Effector memory CD4-positive, alpha-beta T cell (primary cell): ENCODE measurements at places on chromosomes 7 and 10.

- no peak for DNase-seq
These were observed 20.8 kb downstream of the HYCC1 start for GRCh38 chr7:22992874-22993840.

DNA sequence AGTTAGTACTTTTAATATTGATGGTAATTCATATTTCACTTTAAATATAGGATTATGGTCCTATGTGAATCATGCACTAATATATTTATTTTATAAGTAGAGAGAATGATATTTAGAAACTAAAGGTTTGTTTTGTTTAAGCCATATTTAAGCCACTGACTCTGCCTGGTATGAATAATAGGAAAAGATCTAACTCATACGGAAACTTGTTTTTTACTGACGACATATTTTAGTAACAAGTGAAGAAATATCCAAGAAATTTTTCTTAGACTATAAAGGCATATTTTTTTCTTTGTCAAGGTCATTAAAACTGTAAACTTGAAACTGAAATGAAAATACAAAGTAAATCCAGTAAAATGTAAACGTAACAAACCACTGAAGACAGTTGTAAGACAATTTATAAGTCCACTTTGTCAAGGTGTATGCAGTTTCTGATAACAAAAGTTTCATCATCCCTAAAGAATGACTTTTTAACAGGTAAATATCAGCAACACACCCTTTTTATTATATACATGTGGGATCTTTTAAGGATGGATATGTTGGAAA is 147.1 kb downstream of the PHF14 start:
- no peak for DNase-seq

GRCh38 chr10:118163217-118163616 is 116.5 kb upstream of the RAB11FIP2 start:
- no peak for DNase-seq

GRCh38 chr10:49037187-49037586 is 78.1 kb downstream of the VSTM4 start:
- no peak for DNase-seq

DNA sequence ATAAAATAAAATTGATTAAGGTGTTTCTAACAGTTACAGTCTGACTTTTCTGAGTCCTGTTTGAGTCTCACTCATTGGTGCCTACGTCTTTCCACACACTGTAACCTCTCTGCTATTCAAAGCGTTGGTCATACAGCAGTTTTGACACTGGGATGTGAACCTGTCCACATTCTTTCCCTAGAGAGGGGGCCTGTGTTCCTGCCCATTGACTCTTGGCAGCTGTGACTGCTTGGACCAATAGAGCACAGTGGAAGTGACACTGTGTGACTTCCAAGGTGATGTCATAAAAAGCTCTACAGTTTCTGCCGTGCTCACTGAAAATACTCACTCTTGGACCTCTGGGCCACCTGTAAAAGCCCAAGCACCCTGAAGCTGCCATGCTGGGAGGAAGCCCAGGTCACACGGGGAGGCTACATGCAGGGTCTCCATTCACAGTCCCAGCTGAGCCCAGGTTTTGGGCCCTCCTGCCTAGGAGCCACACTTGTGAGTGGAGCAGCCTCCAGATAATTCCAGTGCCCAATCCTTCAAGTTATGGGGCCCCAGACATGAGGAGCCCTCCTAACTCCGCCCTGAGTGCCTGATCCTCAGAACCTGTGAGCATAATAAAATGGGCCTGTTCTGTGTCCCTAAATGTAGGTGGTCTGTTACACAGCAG is 704 bp upstream of the ANTXRL start:
- no peak for DNase-seq

- DNase-seq: no peak
These were observed 148.0 kb downstream of the LRRN3 start for GRCh38 chr7:111238886-111239285.

- DNase-seq: no peak
These were observed 288.9 kb upstream of the SEMA3C start for GRCh38 chr7:81207801-81208200.

GRCh38 chr7:135775230-135775629 is 26.6 kb upstream of the FAM180A start:
- no peak for DNase-seq

DNA sequence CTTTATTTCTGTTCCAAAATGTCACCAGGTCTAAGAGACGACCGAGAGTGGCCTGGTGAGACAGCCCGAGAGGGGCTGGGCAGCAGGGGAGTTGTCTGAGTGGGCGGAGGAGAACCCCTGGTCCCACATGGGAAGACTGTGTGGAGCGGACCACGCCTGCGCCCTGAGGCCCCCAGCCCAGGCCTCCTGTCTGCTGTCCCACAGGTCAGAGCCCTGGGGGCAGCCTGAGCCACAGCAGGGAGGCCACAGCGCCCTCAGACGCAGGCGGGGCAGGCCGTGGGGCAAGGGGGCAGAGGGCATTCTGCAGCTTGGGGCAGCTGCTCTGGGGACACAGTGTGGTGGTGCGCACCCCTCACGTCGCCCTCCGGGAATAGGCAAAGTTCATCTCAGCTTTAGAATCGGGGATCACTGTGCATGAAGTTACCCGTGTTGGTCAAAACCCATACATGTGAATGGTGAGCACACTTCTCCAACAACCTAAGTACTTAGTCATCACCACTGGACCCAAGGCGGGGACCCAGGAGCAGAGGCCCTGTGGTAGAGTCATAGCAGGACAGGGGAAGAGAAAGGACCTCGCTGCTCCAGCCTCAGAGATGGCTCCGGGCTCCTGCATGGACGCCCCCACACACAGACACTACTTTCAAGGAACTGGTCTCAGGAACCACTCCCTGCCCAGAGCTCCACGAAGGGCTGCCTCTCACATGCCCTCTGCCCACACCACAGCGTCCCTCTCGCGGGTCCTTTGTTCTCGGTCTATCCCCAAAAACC is 214.7 kb downstream of the ELFN1 start:
- no peak for DNase-seq

- no peak for DNase-seq
These were observed 26.8 kb downstream of the VSIR start for GRCh38 chr10:71746344-71747037.

- no peak for DNase-seq
These were observed 279.5 kb upstream of the AKR1E2 start for GRCh38 chr10:4546500-4546899.

DNA sequence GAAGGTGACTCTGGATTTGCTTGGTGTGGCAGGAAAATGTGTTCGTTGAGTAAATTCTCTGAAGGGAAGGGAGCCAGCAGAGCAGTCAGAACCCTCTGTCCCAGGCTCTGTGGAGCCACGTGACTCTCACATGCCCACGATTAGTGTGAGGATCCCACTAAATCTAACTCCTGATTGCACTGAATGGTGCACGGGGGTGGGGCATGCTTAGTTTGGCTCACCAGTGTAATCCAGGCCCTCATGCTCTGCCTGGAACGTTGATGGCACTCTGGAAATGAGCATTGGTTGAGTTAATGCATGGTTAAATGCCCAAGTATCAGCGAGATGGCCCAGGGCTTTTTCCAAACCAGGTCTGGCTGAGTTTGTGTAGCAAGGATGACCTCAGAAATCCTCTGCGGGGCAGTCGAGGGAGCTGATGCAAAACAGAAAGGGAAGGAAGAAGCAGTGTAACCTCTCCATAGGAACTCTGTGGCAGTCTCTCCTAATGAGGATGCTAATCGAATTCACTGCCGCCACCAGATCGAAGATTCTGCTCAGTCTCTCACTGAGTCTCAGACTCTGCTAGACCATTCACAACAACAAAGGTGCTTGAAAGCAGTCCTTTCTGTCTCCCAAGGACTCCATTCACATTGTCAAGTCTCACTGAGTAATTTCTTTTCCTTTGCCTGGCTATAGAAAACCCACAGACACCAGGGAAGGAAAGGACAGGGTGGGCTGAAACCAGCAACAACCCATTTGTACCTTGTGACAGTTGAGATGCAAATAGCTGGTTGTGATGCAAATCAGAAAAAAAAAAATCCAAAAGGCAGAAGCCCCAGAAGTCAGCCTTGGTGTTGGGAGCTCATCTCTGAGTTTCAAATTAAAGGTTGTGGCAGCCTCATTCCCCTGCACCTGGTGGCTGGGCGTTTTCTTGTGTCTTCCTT is 98.1 kb downstream of the C10orf105 start:
- DNase-seq: no peak

DNA sequence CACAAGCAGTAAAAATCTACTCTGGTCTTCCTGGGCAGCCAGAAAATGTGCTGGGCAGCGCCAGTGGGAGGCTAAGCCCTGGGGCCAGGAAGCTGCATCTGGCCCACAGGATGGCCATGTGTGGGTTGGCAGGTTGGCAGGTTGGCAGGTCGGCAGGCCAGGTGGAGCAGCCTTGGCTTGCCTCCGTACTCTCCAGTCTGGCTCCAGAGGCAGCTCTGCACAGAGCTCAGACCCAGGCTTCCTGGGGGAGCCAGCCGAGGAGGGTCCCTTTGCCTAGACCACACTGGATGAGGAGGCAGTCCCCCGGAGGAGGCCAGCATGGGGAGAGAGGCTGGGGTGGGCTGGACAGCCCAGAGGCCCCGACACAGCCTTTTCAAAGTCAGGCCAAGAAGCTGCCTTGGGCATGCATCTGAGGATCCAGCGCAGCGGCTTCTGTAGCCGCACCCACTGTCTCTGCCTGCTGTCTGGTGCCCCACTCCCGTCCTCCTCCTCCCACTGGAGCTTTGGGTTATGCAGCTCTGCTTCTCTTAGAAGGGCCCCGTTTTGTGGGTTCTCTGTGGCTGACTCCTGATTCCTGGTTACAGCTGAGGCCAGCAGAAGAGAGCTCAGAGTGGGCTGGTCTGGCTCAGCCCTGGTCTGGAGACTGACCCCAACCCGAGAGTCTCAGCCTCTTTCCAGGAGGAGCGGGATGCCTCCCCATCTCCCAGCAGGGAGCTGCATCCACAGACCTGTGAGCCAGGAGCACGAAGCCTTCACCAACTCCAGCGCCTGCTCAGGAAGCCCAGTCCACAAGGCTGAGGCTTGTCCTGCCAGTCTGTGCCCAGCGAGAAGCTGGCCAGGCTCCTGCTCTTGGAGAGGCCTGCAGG is 44.6 kb downstream of the CFAP46 start:
- no peak for DNase-seq

GRCh38 chr7:27000496-27000895 is 95.3 kb downstream of the HOXA1 start:
- DNase-seq: no peak

DNA sequence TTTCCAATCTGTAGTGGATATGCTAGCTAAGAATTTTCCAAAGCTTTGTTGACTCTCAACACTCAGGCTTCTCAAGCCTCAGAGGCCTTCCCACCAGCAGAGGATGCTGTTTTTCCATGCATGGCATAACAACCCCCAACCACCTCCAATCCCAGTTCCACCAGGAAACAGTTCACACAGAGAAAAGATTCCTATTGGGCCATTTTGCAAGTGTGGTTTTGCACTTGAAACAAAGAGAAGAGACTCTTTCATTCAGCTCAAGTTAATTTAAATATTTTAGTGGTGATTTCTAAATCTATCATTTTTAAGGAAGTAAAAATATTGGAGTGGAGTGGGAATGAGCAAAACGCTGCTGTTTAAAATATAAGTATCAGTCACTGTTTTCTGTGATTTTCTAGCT is 105.6 kb upstream of the COL1A2 start:
- DNase-seq: no peak

- no peak for DNase-seq
These were observed 2.7 kb upstream of the MPP7 start for GRCh38 chr10:28305553-28305952.

DNA sequence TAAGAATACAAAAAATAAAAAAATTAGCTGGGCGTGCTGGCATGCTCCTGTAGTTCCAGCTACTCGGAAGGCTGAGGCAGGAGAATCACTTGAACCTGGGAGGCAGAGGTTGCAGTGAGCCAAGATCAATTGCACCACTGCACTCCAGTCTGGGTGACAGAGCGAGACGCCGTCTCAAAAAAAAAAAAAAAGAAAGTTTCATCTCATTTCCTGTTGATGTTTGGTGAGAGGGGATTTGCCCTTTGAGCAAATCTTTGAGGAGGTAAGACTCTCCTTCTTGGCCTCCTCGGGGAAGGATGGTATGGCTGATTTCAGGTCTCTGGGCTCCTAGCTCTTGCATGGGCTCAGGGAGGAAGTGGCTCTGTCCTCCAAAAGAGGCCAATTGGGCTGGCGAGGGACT is 3.6 kb upstream of the GRID2IP start:
- DNase-seq: no peak

- no peak for DNase-seq
These were observed 186.5 kb upstream of the NRG3 start for GRCh38 chr10:81688459-81688858.

DNA sequence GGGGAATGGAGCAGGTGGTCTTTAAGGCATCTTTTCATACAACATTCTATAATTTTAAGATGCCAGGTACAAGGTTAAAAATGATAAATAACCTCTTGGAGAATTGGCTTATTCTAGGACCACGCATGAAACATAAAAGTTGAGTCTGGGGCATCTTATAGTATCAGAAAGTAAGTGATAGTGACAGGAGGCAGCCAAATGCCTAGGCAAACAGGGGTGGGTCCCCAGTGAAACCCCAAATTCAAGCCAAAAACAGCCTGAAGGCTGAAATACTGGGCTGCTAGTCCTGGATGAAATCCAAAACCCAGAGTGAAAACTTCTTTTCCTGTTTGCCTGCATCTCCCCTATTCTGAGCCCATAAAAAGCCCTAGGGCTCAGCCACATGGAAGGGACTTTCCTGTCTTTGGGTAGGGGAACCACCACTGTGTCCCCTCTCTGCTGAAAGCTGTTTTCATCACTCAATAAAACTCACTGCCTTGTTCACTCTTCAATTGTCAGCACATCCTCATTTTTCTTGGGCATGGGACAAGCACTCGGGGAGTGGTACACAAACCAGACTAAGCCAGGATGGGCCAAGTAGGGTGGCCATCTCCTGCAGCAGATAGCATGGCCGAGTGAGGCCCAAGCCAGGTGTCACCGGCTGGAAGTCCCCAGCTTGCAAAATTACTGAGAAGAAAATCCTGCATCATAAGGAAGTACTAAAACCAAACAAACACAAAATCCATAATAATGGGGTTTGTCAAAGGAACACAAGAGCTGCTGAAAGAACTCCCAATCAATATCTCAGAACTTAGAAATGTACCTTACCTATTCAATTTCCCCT is 241.6 kb upstream of the GALNT17 start:
- no peak for DNase-seq

DNA sequence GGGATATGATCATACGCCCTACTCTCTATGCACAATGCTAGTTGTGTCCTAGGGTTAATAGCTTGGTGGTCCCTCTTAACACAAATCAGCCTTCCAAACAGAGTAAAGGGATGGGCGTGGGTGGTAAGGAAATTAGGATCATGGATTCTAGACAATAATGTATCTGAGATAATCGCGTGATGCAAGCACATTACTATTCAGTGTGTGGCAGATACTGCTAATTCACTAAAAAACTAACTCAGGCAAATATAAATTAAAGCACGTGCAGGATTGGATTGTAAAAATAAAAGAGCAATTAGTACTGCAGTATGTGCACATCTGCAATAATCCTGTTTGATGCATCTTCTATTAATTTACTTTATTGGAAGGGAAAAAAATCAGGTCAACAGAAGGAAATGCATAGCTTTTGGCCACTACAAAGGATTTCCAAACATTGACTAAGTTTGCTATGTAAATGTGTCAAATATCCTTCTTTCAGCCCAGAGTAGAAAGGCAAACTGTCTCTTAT is 22.0 kb downstream of the TWIST1 start:
- no peak for DNase-seq

GRCh38 chr7:30330134-30331111 is 46.0 kb downstream of the ZNRF2 start:
- DNase-seq: no peak
